ENCODE measurements at places on chromosomes 13 and 19.

DNA sequence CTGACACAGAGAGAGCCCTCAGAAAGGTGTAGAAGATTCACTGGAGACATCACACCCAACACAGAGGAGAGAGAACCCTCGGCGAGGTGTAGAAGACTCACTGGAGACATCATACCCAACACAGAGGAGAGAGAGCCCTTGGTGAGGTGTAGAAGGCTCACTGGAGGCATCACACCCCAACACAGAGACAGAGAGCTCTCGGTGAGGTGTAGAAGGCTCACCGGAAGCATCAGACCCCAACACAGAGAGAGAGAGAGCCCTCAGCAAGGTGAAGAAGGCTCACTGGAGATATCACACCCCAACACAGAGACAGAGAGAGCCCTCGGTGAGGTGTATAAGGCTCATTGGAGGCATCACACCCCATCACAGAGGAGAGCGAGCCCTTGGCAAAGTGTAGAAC, 826.5 kb downstream of the UQCRFS1 start:
- DNase-seq = no peak

GRCh38 chr13:50426927-50427326, 411.7 kb downstream of the KCNRG start:
- DNase-seq = no peak

DNA sequence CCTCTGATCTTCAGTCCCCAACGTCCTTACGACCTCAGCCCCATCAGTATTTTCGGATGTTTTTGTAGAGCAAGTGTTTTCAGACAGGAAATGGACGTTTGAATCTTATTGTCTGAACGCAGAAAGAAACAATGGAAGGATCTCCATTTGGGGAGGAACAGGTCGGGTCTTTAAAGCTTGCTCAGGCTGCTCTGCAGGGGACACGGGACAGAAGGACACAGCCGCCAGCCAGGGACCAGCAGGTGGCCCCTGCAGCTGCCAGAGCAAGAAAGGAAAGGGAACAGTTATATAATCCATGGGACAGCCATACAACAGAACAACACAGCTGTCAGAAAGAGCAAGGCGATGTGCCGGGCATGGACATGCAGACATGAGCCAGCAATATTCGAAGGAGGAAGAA, 18.5 kb upstream of the IGLON5 start:
- DNase-seq = no peak

DNA sequence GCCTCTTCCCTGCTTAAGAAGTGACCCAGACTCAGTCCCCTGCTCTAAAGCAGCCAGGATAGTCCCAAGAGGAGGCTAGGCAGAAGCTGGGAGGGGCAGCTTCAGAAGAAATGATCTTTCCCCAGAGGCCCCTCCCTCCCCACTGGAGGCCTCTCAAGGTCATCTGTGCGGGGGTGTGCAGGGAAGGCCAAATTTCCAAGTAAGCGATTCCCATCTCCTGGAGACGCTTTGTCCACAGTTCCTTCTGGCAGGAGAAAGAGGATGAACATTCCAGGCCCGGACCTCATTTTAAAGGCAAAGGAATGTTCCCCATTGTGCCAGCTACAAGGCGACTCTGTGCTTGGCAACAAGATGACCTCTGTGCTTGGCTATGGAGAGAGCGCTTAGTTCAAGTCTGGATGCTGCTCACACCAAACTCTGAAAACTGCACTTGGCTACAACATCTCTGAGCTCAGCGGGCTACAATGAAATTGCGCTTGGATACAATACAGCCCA, 23.5 kb downstream of the COL5A3 start:
- no peak for DNase-seq

DNA sequence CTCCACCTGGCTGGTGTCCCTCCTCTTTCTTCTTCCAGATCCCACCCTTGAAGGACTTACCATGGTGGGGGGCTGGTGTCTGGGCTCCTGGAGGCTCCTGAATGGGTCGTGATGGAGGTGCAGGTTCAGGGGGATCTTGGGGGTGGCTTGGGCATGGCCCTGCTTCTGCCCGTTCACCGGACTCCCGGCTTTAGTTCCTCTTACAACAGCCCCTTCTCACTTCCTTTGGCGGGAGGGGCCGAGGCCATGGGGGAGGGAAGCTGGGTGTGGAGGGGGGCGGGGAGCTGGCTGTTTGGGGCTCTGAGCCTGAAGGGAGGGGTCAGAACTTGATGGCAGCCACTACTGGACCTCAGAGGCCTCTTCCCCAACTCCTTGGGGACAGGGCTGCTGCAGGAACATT, at the start of gene MYO1F:
MYO1F (minus strand) TSS at position 196 of the 400 bp plus-strand sequence; CDS start at position 63, 133 bp downstream.
- DNase-seq = no peak

DNA sequence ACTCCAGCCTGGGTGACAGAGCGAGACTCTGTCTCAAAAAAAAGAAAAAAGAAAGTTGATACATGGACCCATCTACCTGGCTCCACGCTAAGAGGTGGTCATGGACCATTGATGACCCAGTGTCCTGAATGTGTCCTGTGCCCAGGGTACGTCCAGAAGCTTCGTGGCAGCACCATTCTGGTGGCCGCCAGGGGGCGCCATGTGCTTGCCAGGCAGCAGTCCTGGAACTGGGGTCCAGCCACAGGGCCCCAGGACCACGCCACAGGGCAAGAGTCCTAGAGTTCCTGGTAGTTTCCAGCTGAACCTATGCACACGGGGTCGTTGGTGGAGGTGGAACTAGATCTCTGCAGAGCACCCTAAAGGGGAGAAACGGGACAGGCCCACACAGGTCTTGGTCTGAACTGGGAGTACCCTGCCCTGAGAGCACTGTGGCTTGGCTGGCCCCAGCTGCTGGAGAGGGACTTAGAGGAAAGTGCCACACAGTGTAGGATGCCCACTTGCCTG, 19.9 kb upstream of the FBXO27 start:
- DNase-seq = peak; percentile 39

- no peak for DNase-seq
Measured at GRCh38 chr19:19410553-19411550, 5.4 kb downstream of the GATAD2A start.

DNA sequence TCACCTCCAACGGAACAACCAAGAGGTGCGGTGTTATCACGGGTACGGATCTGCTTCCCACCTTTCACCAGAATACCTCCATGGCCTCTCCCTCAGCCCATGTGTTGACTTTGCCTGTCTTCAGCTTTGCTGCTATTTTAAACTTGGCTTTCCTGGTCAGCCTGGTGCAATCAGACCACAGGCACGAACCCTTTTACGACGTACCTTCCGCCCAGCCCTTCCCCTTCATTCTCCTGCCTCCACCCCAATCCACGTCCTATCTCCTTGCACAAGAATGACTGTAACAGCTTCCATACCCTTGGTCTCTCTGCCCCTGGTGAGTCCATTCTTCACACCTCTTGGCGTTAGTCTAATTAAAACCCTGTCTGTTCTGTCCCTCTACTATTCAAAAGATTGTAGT, 431.7 kb downstream of the EFNB2 start:
- DNase-seq = no peak

DNA sequence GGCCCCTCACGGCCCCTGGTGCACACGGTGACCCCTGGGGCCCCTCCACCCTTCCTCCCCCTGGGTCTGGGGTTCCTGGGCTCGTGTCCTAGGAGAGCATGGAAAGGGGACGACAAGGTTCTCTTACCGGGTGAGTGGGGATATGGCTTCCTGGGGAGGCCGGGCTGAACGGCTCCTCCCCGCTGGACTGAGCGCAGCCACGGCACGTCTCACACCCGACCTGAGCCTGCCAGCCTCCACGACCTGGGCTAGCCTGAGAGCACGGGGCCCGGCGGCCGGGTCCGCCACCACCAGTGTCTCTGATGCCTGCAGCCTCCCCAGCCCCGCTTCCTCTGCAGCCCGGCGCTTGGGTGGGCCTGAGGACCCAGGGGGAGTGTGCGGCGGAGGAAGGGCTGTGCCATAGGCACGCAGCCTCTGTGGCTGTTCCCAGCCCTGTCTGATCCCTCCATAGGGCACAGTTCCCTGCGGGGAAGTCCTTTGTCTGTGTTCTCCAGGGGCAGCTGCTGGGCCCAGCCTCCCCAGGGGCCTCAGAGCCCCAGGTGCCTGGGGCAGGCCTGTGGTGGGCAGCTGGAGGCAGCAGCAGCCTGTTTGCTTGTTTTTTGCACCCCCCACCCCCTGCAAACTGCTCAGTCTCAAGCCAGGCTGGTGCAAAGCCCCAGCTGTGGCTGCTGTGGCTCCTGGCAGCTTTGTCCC, 15.0 kb downstream of the PLIN4 start:
- no peak for DNase-seq

DNA sequence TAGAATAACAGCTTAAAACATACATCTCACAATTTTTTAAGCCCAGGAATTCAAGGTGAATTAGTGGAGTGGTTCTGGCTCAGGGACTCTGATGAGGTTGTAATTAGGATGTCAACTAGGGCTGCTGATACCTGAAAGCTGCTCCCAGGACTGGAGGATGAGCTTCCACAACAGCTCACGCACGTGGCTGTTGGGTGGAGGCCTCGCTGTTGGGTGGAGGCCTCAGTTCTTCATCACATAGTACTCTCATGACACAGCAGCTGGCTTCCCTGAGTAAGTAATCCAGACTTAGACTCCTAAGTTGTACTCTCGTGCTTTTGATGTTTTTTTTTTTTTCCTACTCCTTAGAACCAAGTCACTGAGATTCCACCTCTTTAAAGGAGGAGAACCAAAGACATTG, 577.1 kb upstream of the PRR20A start:
- no peak for DNase-seq

DNA sequence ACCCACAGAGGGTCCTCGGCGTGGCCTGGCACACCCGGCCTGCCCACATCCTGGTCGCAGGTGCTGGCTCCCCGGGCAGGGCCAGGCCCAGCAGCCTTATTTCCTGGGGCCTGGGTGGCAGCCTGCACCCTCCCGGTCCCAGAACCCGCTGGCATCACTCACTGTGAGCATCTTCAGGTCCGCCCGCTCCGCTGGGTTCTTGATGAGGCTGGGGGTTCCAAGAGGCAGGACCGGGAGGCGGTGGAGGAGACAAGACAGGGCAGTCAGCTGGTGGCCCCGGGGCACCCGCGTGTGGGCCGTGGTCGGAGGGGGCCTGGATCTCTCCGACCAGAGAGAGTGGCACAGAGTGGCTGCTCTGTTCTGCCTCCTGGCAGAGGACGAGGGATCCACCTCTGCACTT, 27.6 kb upstream of the ZBTB7A start:
- no peak for DNase-seq

DNA sequence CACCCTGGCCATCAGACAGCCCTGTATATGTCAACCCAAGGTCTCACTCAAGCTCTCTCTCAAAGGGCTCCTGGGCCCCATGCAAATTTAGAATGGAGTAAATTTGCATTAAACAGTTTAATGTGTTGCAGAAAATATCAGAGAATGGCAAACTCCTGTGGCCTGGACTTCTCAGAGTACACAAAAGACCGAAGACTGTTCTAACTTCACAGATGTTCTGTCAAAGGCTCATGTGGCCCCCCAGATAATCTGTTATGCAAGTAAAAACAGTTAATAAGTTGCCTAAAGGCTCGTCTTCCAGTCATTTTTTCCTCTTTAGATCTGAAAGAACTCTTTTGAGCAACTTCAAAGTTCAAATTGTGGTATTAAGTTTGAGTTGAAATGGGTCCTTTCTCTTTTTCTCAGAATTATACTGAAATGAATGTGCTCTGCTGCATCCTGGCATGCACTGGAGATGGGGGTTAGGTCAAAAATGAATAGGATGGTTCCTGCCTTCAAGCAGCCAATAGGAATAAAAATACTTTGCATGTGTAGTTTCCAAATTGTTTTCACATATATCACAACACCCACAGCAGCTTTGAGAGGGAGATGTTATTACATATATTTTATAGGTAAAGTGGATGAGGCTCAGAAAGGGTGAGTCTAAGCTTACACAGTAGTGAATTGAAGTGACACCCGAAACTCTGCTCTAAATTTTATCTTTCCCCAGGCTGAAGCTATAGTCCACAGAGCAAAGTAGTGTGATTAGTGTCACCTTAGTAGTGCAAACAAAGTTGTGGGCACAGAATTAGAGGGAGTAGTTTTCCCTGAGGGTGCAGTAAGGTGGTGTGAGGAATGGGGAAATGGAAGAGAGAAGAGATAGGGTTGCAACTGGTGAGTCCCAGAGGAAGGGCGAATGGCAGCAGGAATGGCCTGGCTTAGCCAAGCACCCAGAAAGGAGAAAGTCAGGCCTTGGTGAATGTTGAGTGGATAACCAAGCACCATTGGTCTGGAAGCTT, 205.0 kb upstream of the RFC3 start:
- no peak for DNase-seq

DNA sequence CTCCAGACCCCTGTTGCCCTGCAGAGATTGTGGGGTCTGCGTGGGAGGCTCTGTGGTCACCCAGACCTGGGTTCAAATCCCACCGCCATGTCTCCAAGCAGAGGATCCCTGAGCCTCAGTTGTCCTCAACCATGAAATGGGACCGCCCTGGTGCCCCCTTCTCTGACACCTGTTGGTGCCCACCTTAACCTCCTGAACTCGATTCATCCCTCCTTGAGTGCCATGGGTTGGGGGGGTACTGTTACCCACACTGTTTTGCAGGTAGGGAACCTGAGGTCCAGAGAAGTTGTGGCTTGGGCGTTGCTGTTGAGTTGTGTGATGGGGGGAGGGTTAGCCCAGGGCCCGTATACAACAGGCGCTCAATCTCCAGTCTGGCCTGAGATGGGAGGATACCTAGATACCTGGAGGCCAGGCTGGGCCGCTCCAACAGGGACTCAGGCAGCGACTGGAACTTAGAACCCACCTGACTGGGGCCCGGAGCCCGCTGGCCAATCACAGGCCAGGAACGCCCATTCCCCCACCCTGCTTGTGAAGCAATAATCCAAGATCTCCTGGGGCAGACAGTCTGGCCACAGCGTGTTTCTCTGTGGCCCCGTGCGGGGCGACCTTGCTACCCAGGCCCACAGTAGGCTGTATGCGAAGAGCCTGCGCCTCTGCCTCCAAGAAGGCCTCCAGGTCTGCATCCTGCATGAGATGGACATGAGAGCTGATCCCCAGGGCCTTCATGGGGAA, 2.8 kb downstream of the ARID3A start:
- DNase-seq = no peak

GRCh38 chr13:63446329-63446728, 2030.7 kb upstream of the PCDH20 start:
- DNase-seq = no peak

- DNase-seq = no peak
Measured at GRCh38 chr13:60213236-60213744, 49.6 kb upstream of the DIAPH3 start.

DNA sequence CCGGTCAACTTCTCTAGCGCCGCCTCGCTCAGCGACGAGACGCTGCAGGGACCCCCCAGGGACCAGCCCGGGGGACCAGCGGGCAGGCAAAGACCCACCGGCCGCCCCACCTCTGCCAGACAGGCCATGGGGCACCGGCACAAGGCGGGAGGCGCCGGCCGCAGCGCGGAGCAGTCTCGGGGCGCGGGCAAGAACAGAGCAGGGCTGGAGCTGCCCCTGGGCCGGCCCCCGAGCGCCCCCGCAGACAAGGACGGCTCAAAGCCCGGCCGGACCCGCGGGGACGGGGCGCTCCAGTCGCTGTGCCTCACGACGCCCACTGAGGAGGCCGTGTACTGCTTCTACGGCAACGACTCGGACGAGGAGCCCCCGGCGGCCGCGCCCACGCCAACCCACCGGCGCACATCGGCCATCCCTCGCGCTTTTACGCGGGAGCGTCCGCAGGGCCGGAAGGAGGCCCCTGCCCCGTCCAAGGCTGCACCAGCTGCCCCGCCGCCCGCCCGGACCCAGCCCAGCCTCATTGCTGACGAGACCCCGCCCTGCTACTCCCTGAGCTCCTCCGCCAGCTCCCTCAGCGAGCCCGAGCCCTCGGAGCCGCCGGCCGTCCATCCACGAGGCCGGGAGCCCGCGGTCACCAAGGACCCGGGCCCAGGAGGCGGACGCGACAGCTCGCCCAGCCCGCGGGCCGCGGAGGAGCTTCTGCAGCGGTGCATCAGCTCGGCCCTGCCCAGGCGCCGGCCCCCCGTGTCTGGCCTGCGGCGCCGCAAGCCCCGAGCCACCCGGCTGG, 11.3 kb downstream of the C19orf25 start:
- DNase-seq = no peak

GRCh38 chr13:106755542-106755941, 187.6 kb upstream of the ARGLU1 start:
- DNase-seq = no peak
